ENCODE measurements at places on chromosomes 1 and 21.

GRCh38 chr1:181676269-181676668 is 193.0 kb downstream of the CACNA1E start:
- DNase-seq = no peak

DNA sequence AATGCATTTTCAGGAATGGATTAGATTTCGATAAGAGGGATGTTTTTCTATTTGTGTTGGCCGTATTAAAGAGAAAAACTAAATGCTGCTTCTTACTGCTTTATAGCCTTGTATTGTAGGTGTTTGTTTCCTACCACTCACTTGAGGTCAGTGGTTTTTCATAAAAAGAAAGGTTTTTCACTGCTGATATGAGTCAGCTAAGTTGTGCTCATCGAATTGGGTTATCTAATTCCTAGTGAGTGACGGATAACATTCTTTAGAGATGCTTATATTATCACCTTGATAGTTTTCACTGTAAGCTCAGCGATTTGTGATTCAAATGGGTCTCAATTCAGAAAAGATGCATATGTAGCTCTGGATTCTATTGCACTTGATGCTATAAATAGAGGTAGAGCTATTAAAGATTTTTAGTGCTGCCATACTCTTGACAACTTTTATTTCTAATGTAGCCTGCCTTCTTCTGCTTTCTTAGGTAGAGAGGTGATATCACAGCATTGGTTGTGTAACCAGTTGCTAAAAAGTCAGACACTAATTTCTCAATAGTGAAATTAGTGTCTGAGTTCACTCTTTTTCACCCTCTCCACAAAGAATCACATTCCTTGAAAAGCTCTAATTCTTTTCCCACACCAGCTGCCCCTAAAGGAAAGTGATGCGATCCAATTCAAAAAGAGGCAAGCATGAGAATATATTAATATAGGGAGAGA is 180.0 kb downstream of the RASAL2 start:
- no peak for DNase-seq

GRCh38 chr1:152141971-152142584 is 16.9 kb downstream of the RPTN start:
- DNase-seq = no peak

- DNase-seq = no peak
These were observed 276.0 kb upstream of the PLD5 start for GRCh38 chr1:242800521-242800920.

DNA sequence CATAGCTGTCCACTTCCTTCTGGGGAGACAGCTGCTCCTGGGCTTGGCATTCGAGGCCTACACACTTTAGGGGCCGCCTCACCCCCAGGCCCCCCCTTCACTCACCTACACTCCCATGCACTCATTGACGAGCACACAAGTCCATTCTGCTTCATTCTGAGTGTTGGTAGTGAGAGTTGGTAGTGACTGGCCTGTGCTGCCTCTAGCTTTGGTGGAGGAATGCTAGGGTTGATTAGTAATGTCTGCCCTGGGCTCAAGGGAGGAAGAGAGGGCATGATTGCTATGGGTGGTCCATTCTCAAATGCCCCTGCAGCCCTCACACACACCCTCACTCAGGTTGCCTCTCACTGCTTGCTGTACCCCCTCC is 30.4 kb downstream of the TRIM11 start:
- DNase-seq = no peak

- DNase-seq = no peak
These were observed 61.8 kb upstream of the SYT6 start for GRCh38 chr1:114215436-114215835.

DNA sequence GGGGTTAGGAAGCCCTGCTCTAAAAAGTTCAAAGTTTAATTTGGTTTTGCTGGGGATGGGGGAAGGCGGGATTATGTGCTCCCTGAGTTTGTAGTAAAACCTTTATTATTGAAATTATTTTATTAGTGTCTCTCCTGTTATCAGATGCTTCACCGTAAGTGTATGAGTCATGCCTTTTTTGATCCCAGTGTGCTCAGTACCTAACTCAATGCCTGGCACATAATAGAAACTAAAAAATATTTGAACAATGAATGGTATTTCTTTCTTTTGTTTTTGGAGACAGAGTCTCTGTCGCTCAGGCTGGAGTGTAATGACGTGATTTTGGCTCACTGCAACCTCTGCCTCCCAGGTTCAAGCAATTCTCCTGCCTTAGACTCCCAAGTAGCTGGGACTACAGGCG is 6.4 kb downstream of the SNRPE start:
- no peak for DNase-seq

DNA sequence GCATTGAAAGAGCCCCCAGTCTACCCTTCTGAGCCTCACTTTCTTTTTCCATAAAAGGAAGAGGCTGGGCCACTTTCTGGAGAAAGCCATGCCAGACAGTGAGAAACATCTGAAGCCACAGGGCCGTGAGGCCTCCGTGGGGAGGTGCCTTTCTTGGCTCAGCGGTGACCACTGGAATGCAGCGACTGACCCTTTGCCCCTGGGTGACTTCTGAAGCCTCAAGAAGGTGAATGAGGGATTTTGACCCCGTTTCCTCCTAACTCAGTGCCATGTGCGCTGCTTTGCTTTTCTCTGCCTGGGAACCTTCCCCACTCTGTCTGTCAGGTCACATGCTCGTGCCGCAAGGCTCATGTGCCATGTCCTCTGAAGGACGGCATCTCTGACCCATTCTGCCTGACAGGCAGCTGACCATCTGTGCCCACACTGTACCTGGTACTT is 44.7 kb upstream of the A3GALT2 start:
- DNase-seq = no peak

- no peak for DNase-seq
These were observed 52.3 kb downstream of the PLEKHA6 start for GRCh38 chr1:204307334-204307883.

- peak; percentile 55 for DNase-seq
These were observed 41.0 kb downstream of the CRYAA start for GRCh38 chr21:43209575-43210453.

DNA sequence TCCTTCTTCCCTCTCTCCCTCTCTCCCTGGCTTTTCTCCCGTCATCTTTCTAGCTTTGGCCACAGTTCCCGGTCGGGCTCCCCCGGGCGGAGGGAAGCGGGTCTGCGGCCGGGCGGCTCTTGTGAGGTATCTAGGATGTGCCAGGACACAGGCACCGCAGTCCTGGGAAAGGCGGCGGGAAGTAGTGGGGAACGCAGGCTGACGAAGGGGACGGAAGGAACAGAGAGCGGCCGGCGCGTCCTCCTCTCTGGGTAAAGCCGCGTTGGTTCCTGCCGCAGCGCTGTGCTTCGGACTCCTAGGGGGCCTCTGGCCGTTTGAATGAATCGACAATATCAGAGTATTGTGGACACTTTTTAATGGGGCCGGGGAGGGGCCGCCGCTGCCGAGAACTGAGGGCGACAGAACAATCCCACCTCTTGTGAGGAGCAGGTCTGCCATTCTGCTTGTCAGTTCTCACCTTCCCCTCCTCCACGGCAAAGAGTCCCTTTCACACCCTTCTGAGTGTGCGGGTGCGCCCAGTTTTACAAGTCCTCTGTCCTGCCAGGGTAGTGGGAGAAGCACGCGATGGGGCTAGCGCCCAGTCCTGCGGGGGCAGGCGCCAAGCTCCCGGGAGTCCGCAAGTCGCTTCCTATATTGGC is 1.2 kb upstream of the LHX9 start:
- DNase-seq = peak; percentile 75

- no peak for DNase-seq
These were observed 122.2 kb downstream of the ZBTB18 start for GRCh38 chr1:244173240-244173639.

DNA sequence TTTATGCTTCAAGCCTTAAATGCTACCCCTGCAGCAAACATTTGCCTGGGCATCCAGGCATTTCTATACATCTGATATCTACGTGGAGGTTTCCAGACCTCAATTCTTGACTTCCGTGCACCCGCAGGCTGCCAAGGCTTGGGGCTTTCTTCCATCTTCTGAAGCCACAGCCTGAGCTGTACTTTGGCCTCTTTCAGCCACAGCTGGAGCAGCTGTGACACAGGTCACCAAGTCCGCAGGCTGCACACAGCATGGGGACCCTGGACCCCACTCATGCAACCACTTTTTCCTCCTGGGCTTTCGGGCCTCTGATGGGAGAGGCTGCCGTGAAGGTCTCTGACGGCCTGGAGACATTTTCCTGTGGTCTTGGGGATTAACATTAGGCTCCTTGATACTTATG is 5.4 kb upstream of the HAO2 start:
- no peak for DNase-seq

DNA sequence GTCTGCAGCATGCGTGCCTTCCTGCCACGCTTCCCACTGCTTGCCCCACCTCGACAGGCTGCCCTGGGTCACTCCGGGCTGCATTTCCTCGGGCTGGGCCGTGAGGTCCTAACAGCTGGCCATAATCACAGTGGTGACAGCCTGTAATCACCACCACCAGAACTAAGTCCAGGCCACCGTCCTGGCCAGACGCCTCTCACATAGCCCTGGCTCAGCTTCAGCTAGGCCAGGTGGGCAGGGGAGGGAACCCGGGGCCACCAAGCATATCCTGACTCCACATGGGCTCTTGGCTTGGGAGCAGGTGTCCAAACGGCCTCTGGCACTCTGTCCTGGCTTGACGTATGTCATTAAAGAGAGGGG is 229.5 kb downstream of the TRABD2B start:
- no peak for DNase-seq

GRCh38 chr1:164743976-164744375 is 185.0 kb downstream of the PBX1 start:
- no peak for DNase-seq

DNA sequence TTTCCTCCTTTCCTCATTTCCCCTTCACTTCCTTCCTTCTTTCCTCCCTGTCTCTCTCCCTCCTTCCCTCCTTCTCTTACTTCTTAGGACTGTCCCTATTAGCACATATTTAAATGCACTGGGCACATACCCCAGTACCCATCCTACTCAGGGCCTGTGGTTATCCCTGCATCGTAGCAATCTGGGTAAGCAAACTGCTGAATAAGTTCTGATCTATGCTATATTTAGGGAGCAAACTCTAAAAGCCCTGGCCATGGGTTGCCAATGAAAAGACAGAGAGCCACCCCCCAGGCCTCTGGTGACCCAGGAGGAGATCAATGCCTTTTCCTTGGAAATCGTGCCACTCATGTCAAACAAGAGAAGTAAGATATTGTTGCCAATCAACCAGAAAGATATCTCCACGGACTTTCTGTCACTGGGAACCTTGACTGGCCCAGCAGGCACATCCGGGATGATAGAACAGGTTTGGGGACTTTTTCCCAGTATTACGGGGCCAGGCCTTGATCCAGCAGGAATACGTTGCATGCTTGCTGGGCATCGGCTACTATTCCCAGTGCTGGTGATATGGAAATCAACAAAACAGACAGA is 5.4 kb downstream of the FAM3B start:
- no peak for DNase-seq

DNA sequence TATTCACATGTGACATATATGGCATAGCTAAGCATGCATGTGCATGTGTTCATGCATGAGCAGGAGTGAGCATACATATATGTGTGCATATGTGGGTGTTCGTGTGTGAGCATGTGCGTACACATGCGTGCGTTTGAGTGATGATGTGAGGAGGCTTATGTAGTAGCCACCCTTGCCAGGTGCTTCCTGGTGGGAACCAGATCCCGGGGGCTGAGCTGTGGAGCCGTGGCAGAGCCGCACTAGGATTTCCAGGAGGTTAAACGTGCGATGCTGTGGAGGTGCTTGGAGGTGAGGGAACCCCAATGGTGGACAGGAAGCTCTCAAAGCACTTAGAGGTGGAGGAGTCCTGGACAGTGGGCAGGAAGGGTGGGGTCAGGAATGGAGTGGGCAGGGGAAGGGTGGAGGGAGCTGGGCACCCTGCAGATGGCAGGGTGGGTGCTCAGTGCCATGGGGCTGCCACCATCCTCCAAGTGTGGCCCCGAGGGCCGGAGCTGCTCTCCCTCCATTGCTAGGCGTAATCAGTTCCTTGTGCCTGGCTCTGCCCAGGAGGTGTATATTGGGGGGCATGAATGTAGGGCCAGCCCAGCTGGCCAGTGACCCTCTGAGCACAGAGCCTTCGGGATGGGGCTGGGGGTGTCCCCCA is 48.5 kb downstream of the COL18A1 start:
- DNase-seq = no peak

DNA sequence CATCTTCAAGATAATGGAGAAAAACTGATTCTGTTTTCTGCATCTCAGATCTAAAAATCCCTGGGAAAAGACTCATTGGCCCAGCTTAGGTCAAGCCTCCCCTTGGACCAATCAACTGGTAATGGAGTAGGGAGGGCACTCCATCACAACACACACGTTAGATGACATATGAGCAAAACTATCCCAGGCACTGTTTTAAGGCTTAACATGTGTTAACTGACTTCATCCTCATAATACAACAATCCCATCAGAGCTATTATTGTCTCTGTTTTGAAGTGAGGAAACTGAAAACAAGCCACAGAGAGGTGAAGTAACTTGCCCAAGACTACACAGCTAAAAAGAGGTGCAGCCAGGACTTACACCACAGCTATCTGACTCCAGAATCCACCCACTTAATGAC is 14.7 kb upstream of the CITED4 start:
- DNase-seq = no peak

DNA sequence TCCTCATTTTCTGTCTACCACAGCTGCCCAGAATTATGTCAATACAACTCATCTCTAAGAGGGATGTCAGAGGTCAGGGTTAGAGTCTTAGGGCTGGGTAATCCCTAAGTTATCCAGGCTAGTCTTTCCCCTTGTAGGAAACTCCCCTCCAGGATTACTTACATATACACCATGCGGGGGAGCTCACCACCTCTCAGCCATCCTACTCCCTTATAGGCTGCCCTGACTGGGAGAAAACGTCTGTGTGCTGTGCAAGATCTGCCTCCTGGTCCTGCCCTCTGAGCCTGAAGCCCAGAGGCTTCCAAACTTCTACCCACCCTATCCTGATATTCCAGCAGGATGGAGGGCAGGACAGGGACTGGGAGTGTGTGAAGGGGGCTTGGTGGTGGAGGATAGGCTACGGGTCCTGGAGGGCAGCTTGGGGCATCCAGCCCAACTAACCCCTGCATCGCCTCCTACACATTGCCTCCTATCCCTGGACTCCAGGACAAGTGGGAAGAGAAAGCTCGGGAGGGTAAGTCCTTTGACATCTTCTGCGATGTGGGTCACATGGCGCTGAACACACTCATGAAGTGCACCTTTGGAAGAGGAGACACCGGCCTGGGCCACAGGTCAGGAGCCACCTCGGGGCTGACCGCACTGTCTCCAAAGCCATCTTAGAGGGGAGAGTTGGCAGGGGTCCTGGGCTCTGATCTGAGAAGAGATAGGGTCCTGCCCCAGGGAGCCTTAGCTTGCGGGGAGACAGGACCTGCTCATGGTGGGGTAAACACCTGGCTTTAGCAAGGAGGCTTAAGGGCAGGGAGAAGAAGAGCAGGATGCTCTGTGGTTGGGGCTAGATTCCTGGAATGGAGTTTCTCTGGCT is 14.4 kb downstream of the CYP4B1 start:
- no peak for DNase-seq

GRCh38 chr1:218304281-218305039 is 19.4 kb downstream of the RRP15 start:
- no peak for DNase-seq

DNA sequence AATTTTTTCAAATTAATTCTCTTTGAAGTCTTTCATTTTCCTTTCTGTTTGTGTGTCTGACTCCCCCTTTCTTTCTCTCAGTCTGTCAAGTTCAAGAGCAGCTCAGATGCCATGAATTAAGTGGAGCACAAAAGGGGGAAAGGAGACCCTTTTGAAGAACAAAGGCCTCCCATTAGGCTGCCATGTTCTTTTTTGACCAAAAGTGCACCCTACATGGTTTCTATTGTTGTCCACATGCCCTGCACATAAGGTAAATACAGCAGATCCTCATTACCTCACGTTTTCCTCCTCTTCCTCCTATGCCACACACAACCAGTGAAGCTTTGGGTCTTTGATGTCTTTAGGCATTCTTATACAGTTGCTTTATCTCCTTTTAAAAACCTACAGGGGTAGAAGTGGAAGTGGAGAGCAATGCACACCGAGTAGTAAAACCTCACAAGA is 47.7 kb downstream of the POU2F1 start:
- DNase-seq = no peak

All from RWPE2 (cell line).